Iris pigment epithelial cell (primary cell): ENCODE measurements at places on chromosomes 3 and 15.

GRCh38 chr3:123334056-123334455 lies 114.8 kb downstream of the ADCY5 start:
- no peak for DNase-seq

DNA sequence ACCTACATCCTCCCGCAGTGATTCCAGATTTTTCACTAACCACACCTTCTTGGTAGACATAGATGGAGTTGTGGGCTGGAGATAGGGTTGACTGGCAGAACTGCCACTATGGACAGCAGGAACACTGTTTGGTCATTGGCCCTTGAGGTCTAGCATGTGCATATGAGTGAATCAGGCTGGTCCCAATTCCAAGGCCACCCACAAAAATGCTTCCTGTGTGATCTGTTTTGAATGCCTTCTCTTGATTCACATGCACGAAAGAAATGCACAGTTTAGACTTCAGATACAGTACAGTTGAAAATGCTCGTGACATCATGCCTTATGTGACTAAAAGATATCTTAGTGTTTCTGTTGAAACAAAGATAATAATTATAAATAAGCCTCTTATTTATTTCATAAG lies 285.8 kb upstream of the SEMA6D start:
- DNase-seq, result peak; percentile 92

GRCh38 chr3:65587650-65588439 lies 450.9 kb downstream of the MAGI1 start:
- no peak for DNase-seq

GRCh38 chr3:13235079-13235478 lies 161.8 kb upstream of the IQSEC1 start:
- no peak for DNase-seq

DNA sequence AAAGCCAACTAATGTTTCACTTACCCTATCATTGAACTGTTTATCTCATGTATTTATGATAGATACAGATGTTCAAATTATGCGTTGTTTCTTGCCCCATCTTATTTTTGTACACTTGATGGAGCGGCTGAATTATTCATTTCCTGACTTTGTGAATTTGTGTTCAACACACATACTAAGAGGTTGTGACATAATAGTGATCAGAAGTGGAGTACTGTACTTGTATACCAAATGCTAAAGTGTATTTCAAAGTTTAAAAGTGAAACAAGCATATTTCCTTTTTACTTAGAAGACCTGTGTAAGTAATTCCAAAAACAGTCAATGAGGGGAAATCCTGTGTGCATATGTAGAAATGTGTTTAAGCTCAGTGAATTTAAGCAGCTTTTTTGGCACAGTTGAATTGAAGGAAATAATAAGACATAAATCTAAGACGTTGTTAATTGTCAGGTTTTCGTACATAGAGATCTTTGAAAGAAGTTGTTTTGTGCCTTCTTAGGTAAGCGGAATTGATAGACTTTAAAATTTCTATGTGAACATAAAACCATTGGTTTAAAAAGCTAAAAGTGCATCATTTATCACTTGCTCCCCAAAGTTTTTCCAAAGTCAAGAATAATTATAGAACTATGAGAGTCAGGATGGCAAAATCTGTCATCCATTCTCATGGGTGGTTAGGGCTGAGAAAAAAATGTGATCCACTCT lies 1.9 kb downstream of the NFKBIZ start:
- no peak for DNase-seq

GRCh38 chr3:180295811-180296210 lies 259.1 kb upstream of the PEX5L start:
- DNase-seq, result no peak

DNA sequence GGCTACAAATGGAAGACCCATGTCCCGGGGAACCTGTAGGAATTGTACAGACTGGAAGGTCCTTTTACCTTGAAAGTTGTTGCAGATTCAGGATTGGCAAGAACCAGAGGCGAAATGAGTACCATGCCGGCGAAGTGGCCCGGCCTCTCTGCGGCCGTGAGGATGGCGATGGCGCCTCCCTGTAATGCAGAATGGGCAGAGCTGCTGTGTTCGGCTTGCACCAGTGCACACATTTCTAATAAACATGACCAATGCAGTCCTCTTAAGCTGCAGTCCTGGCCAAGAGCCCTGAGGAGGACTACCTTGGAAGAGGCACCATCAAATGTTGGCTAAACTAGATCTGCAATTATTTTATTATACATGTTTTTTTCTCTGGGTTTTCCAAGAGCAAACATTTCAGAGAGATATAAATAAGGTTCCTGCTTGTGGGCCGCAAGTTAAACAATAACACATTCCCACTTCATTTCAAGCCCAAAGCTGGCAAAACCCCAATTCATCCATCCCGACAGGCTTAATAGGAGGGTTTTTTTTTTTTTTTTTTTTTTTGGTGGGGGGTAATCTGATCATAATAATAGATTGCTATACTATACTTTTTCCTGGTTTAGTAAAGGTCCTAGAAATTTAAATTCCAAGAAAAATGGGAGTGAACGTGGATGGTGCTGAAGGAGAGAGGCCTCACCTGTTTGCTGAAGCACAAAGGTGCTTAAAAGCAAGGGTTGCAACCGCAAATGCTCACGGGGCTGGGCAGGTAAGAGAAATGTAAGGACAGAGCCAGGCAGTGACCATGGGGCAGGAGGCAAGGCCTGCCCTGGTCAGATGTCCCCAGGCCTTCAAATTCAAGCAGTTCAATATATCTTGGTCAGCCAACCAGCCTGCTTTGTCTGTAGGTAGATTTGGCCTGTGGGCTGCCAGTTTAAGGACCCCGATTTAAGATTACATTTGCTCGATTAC lies 48.5 kb downstream of the ABTB1 start:
- no peak for DNase-seq

GRCh38 chr3:17553080-17553479 lies 189.4 kb downstream of the TBC1D5 start:
- DNase-seq, result no peak

DNA sequence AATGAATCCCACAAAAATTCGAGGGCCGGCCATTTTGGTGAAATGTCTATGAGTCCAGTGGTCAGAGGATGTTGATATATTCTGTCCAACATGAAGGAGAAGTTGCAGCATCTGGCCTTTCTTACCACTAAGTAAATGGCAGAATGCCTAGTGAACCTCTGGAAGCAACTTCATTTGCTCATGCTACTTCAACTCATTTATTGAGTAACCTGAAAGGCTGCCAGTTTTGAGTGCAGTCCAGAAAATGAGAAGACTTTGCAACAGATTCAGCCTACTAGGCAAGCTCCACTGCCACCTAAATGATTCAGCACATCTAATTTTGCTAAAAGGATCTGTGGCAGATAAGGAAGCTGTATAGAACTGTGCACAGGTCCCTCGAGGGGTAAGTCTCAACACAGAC lies 265.0 kb downstream of the OPA1 start:
- peak; percentile 99 for DNase-seq

DNA sequence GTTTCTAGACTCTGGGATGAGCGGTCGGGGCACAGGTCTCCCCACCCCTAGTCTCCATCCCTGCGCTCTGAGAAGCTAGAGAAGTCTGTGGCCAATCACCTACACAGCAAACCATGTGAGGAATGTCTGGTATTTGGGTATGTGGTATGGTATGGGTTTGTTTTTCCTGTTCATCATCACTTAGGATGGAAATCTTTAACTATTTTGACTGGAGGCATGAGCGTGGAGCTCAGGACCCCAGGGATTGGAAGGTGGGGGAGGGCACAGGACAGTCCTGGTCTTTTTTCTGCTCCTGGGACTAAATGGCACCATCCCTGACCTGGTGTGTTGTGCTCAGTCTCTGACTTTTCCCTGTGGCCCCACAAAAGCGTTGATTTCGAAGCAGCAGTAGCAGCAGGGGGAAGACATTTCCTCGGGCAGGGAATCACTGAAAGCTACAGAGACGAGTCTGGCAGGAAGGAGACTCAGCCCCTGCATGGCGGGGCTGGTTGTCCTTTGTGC lies 191.7 kb upstream of the TPM1 start:
- DNase-seq, result peak; percentile 84

GRCh38 chr15:60004846-60005351 lies 788 bp downstream of the FOXB1 start:
- no peak for DNase-seq

GRCh38 chr3:87367736-87368135 lies 91.4 kb upstream of the POU1F1 start:
- no peak for DNase-seq

DNA sequence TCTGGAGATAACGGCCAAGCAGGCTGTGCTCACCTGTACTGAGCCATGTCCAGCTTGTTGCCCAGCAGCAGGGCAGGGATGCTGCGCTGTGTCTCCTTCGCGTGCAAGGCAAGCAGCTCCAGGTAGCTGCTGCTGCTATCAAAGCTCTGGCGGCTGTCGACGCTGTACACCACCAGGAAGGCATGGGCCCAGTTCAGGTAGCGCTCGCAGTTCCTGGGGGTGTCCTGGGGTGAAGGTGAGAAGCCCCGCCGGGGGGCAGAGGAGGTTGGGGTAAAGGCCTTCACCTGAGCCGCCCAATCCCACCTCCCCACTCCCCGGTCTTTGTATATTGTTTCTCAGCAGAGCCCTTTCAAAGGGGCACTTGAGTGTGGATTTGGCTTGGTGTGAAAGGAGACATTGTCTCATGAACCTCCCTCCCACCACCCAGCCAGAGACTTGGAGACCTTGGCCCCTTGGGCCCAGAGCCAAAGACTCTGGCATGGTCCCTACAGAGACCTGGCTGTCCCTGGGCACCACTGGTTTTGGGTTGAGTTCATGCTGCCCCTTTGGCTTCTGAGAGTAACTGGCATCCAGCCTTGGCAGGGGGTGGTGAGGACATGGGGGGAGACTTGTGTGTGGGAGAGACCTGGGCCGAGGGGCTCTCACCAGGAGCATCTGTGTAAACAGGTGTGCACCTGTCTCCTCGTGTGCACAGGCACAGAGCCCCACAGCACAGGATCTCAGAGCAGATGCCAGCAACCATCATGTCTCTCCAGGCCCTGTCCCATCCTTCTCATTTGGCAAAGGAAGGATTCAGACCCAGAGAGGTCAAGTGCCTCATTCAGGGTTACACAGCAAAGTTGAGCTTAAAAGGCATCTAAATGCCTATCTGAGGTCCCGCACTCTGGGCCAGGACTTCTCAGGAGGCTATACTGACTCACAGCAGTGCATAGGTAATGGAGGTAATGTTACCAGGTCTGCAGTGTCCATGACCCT lies 9.1 kb downstream of the RASL12 start:
- no peak for DNase-seq

DNA sequence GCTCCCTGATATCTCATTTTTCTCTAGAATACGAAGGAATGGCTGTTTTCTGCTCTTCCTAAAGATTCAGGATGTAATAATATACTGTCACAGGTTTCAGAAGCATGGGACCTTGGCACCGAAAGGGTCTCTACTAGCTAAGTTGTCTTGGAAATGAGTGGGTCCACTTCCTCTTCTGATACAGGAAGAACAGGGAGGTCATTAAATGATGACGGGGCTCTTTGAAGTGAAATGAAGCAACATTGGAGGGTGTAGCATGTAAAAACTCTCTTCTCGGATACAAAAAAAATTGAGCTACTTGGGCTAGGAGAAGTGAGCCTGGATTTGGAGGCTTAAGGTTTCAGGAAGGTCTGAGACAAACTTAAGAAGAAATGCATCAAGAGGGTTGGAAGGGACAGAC lies 349.8 kb upstream of the TPRG1 start:
- no peak for DNase-seq

DNA sequence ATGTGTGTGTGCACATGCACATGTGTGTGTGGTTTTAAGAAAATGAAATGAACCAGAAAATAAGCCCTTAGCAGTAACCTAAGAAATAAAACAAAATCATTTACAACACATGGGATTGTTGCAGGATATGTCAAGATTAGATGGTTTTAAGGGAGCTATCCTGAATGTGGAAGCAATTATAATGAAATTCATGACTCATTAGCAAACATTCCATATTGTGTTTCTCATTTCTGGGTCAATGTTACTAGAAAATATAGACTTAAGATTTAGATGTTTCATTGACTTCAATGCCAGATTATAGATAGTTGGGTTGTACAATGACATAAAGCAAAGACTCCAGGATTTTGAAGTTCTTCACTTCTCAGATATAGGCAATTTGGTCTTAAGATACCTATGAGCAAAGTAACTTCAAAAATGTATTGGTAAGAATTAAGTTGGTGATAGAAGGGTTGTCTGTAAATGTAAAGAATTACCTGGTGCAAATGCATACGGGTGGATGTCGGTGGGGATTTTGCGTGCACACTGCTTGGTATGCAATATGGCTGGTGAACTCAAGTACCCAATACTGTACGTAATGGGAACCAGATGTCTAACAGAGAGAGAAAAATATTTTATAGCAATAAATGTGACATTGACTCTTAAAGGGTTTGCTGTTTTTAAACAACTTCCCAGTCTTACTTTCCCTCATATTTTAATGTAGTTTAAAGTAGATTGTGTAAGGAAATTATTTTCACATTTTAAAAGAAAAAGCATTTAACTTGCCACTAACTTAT lies 53.9 kb upstream of the NR2F2 start:
- peak; percentile 51 for DNase-seq

DNA sequence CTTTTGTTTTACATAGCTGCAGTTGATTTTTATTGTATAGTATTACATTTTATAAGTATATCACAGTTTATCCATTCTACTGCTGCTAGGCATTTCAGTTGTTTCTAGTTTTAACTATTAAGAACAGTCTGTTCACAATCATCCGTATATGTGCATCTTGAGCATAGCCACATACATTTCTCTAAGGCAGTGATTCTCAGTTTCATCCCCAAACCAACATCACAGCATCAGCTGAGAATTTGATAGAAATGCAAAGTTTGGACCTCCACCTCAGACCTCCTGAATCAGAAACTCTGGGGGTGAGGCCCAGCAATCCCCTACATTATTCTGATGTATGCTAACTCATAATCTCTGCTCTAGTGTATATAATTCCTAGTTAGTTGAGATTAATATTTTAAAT lies 120.8 kb downstream of the VPS8 start:
- no peak for DNase-seq

DNA sequence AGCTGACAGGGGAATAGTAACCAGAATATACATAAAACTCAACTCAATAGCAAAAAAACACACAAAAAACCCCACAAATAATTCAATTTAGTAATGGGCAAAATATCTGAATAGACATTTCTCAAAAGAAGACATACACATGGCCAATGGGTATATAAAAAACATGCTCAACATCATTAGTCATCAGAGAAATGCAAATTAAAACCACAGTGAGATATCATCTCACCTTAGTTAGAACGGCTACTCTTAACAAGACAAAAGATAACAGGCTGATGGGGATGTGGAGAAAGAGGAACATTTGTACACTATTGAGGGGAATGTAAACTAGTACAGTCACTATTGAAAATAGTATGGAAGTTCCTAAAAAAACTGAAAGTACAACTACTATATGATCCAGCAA lies 678.6 kb downstream of the MECOM start:
- DNase-seq, result no peak

DNA sequence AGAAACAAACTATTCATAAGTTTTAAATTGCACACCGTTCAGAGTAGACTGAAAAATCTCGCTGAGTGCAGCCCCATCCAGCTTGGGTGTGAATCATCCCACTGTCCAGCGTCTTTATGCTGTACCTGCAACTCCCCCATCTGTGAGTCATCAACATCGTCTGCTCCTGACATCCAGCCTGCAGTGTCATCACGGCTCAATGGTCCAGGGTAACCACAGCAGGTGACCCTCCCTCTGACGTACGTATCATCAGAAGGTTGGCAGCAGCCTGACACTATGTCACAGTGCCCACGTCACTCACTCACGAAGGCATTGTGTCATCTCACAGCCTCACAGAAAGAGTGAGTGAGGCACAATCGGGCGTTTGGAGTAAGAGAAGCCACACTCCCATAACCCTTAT lies 65.2 kb downstream of the TPRA1 start:
- peak; percentile 60 for DNase-seq
